Activated T-cell treated with anti-CD3 and anti-CD28 coated beads, Interleukin-2, amount 50 U/mL, for 72 hours (primary cell): ENCODE measurements at places on chromosomes 13 and 19.

GRCh38 chr13:41613471-41613870 lies 156.1 kb downstream of the RGCC start:
- no peaks in the 10 kb centered on the region for H3K4me1 ChIP-seq
- H3K27me3 ChIP-seq, result no peaks in the 10 kb centered on the region
- no peak for DNase-seq
- no peak overlapping the region for H3K4me3 ChIP-seq

DNA sequence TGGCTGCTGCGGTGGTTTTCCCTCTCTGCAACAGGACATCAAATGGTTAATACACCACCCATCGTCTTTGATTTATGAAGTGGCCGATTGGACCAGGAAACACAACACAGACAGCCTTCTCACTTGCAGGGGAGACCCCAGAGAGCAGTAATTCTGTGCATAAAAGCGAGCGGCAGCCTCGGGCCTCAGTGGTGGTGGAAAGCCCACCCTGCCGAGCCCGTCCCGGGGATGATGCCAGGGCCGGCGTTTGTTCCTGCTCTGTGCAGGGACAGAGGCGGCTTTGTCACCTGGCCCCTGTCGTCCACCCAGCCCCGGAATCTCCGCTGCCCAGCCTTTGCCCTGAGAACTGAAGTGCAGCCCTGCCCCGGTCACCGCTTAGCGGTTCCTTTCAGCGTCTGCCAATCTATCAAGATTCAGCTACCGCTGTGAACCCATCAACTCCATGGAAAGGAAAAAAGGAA lies 184.4 kb downstream of the TSHZ3 start:
- H3K36me3 ChIP-seq, result no peaks in the 10 kb centered on the region
- H3K4me3 ChIP-seq, result no peak overlapping the region
- peaks cover 9% of the 10 kb centered on the region for H3K4me1 ChIP-seq
- no peak for DNase-seq
- no peak overlapping the region for H3K27ac ChIP-seq

GRCh38 chr19:18698321-18699167 lies 15.1 kb downstream of the CRTC1 start:
- DNase-seq, result no peak
- H3K36me3 ChIP-seq, result no peaks in the 10 kb centered on the region
- no peak overlapping the region for H3K27ac ChIP-seq
- H3K27me3 ChIP-seq, result no peaks in the 10 kb centered on the region
- H3K4me1 ChIP-seq, result peaks cover 26% of the 10 kb centered on the region

- H3K4me1 ChIP-seq, result no peaks in the 10 kb centered on the region
- no peak for DNase-seq
- H3K36me3 ChIP-seq, result no peaks in the 10 kb centered on the region
- no peak overlapping the region for H3K27ac ChIP-seq
- no peaks in the 10 kb centered on the region for H3K27me3 ChIP-seq
- no peak overlapping the region for H3K4me3 ChIP-seq
These were observed 618.4 kb upstream of the SLITRK5 start for GRCh38 chr13:87052731-87053130.

GRCh38 chr13:98141509-98142379 lies 1.1 kb upstream of the FARP1 start:
- no peak overlapping the region for H3K27ac ChIP-seq
- H3K36me3 ChIP-seq, result no peaks in the 10 kb centered on the region
- peaks cover 11% of the 10 kb centered on the region for H3K4me1 ChIP-seq
- DNase-seq, result peak; percentile 11
- H3K27me3 ChIP-seq, result peaks cover 69% of the 10 kb centered on the region

- peaks cover 13% of the 10 kb centered on the region for H3K4me1 ChIP-seq
- no peaks in the 10 kb centered on the region for H3K36me3 ChIP-seq
These were observed 397.0 kb downstream of the KLF12 start for GRCh38 chr13:73737214-73737613.

GRCh38 chr13:106472621-106473020 lies 62.8 kb downstream of the EFNB2 start:
- no peaks in the 10 kb centered on the region for H3K4me1 ChIP-seq
- H3K36me3 ChIP-seq, result no peaks in the 10 kb centered on the region
- no peak overlapping the region for H3K27ac ChIP-seq
- peaks cover 6% of the 10 kb centered on the region for H3K27me3 ChIP-seq
- DNase-seq, result no peak
- H3K4me3 ChIP-seq, result no peak overlapping the region

- no peak overlapping the region for H3K4me3 ChIP-seq
- H3K27ac ChIP-seq, result no peak overlapping the region
- H3K27me3 ChIP-seq, result no peaks in the 10 kb centered on the region
- no peak for DNase-seq
- H3K36me3 ChIP-seq, result no peaks in the 10 kb centered on the region
- H3K4me1 ChIP-seq, result no peaks in the 10 kb centered on the region
These were observed 17.0 kb downstream of the PAK4 start for GRCh38 chr19:39142630-39143029.

DNA sequence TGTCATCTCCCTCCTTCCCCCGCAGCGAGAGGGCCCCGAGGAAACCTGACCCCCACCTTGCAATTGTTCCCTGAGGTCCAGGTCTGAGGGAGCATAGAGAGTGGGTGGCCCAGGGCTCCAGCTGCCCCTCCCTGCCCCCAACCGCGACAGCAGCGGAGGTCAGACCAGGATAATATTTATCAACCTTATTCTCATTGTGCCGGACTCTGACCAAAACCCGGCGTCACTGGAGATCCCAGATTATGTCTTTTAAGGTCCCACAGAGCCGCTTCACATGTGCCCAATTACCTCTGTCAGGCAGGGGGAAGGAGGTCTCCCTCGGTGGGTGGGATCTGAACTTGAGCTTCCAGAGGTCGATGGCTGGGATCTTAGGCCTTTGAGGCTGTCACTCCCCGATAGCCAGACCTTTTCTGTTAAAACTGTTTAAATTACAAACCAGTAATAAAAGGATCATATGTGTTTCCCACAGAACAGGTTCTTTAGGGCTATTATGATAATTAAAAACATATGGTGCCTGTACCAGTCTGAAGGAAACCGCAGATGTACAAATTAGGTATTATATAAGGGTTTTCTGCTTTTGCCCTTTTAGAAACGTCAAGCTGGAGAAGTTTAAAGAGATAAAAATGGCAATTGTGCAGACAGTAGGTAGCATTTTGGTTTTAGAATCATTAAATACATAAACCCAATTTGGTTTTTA lies 195.5 kb downstream of the ZNF536 start:
- H3K27me3 ChIP-seq, result no peaks in the 10 kb centered on the region
- no peaks in the 10 kb centered on the region for H3K36me3 ChIP-seq
- no peak overlapping the region for H3K4me3 ChIP-seq
- H3K27ac ChIP-seq, result no peak overlapping the region

DNA sequence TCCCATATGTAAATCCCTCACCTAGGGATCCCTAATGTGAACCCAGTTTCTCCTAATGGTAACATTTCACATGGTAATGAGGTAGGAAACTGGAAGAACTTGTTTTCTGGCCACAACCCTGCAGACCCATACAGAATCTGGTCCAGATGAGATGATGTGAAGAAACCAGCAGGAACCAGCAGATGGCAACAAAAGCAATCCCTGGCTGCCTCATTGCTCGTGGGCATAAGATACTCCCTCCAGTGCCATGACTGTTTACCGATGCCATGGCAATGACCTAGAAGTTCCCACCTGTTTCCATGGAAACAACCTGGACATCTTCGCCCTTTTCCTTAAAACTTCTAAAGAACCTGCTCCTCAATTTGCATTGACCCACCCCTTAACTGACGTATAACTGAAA lies 1.4 kb upstream of the CD209 start:
- no peak overlapping the region for H3K4me3 ChIP-seq
- H3K27ac ChIP-seq, result no peak overlapping the region
- H3K4me1 ChIP-seq, result peaks cover 34% of the 10 kb centered on the region
- peaks cover 16% of the 10 kb centered on the region for H3K36me3 ChIP-seq
- DNase-seq, result no peak
- peaks cover 35% of the 10 kb centered on the region for H3K27me3 ChIP-seq
